ENCODE measurements at places on chromosomes 3 and 15.

GRCh38 chr15:69881766-69882165 lies 216.0 kb downstream of the TLE3 start:
- no peak for DNase-seq

- DNase-seq: no peak
Observed at GRCh38 chr15:96303503-96304056, 26.9 kb upstream of the NR2F2 start.

DNA sequence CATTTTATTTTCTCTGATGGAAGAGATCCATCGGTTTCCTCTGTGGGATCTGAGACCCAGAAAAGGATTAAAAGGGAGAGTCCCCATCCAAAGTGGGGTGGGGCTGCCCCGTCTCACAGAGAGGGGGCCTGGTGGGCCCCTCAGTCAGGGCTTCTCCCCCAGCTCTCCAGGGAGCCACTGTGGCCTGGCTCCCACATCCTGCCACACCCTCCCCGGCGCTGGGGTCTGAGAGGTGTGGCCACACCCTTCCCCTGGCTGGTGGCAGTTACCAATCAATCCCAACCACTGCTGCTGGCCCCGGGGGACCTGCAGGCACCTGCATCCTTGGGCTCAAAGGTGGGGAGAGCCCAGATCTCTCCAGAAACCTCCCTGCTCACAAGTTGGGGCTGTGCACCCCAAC lies 161.8 kb upstream of the IQSEC1 start:
- DNase-seq: no peak

DNA sequence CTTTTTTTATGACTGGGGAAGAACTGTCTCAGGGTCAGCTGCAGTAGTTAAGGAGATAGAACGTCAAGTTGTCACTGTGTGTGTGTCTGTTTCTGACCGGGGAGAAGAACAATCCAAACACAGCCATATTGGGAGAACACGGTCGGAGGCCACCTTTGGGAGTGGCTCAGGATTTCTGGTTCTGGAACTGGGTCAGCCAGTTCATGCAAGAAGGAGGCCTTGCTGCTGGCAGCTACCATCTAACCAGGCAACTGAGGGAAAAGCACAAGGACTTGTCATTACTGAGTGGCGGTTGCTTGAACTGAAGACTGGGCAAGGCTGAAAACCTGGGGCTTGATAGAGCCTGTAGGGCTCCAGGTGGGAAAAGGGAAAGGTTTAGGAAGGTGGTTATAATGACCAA lies 24.6 kb downstream of the GLDN start:
- DNase-seq: no peak

- no peak for DNase-seq
Observed at GRCh38 chr3:160027541-160028195, 39.0 kb downstream of the IL12A start.

DNA sequence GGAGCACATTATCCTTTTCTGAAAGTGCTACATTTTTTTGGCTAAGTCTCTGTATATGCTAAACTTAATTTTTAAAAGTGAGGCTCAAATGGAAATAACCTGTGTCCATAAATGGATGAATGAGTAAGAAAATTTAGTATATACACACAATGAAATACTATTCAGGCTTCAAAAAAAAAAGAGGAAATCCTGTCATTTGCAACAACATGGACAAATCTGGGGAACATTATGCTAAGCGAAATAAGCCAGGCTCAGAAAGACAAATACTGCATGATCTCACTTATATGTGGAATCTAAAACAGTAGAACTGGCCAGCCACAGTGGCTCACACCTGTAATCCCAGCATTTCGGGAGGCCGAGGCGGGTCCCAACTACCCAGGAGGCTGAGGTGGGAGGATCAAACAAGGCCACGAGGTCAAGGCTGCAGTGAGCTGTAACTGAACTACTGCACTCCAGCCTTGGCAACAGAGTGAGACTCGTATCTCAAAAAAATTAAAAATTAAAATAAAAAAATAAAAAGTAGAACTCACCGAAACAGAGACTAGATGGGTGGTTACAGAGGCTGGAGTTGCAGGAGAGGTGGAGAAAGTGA lies 25.8 kb downstream of the CCDC12 start:
- DNase-seq: no peak

DNA sequence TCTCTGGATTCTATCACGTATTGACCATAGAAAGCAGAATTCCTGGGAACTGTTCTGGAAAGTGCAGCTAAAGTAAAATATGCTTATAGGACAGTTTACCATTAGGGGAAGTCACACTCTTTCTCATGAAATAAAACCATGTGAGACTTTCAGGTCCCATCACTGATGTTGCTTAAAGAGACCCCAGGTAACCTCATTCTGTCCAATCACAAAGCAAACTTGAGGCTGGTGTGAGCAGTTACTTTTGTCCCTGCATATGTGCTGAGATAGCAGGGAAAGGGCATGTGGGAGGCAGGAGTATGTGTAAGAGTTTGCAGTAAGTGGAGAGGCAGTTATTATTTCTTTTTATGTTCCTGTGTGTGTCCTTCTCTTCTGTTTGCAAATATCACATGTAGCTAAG lies 16.1 kb downstream of the GPR87 start:
- DNase-seq: no peak

DNA sequence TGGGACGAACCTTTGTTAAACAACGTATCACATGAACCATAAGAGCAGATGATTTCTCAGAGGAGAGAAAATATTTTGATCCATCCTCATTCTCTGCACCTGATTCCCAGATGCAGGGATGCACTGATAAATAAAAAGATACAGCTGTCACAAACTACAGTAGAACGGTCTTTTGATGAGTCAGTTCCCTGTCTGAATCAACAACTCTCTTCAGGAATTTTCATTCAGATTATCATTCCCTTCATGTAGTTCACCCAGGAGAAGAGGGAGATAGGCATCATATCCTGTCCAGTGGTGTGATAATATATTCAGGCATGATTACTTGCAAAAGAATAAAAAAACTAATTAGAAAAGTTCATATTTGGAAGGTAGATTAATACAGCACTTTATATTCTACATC lies 521.5 kb downstream of the PYDC2 start:
- no peak for DNase-seq

GRCh38 chr3:177816667-177817208 lies 619.5 kb upstream of the TBL1XR1 start:
- DNase-seq: no peak

DNA sequence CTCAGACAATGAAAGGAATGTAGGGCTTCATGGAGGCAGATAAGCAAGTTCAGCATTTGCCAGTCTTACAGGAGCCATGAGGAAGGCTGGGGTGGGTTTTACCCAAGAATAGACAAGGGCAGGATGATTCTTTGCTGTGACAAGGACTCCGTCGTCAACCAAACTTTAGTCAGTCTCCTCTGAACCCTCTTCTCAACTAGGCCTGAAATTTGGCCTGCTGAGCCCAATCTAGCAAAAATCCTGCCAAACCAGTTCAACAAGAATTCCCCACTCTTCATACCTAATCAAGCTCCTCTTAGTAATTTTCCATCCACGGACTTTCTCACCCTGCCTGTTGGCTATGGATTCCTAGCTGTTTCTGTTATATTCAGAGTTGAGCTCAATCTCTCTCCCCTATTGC lies 280.5 kb downstream of the TBL1XR1 start:
- DNase-seq: no peak
